AG04449 (cell line): ENCODE measurements at places on chromosomes 5 and 9.

- no peak for DNase-seq
Observed at GRCh38 chr9:18605766-18606180, 131.8 kb downstream of the ADAMTSL1 start.

- no peak for DNase-seq
Observed at GRCh38 chr9:84294241-84294950, 46.2 kb downstream of the SLC28A3 start.

GRCh38 chr5:109939116-109939682 is 249.5 kb downstream of the MAN2A1 start:
- no peak for DNase-seq

DNA sequence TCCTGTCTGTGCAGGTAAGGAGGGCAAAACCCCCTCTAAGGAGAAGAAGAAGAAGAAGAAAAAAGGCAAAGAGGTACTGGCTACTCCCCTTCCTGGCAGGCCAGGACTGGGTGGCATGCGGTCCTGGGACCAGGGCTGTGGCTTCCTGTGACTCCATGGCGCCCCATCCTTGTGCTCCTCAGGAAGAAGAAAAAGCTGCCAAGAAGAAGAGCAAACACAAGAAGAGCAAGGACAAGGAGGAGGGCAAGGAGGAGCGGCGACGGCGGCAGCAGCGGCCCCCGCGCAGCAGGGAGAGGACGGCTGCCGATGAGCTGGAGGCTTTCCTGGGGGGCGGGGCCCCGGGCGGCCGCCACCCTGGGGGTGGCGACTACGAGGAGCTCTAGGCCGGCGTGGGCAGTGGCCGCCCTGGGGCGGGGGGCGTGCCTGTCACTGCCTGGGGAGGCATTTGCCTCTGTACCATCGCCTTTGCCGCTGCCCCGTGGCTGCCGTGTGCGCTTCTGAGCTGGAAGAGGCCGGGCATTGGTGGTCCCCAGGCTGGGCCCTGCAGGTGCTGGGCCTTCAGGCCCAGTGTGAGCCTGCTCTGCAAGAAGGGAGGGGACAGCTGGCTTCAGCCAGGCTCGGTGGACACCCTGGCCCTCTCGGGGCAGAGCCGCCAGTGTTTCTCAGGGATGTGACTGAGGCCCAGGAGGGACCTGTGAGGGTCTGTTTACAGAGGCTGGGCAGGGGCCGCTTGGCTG is 2.0 kb upstream of the AJM1 start:
- DNase-seq, result no peak

DNA sequence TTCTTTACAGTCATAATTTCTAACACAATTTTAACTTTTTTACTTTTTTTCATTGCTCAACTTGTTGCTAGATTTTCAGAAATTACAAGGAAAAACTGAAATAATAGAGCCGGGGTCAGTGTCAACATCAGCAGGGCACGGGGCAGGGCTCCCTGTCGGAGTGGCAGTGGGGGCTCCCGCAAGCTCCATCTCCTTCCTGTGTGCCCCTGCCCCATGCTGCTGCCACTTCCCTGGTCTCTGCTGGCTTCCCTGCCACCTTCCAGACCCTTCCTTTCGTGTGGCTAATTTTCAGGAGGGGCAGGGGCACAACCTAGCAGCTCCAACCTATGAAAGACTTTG is 1.0 kb upstream of the EXOC3 start:
- no peak for DNase-seq

- DNase-seq, result no peak
Observed at GRCh38 chr5:158301186-158301585, 442.2 kb upstream of the CLINT1 start.

DNA sequence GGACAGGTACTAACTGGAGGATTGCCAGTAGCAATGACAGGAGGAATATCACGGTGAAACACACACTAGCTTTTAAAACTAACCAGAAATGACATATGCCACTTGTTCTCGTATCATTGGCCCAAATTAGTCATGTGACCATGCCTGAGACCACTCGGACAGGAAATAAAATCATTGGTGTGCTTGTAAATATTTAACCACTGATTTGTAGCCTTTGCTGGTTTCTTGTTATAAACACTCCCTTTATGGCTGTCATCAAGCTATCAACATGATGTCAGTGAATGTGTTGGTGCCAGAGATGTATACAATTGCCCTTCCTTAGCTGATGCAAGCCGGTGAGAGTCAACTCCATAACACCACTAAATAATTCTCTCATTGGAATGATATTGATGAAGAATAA is 123.7 kb upstream of the ANKH start:
- DNase-seq, result no peak

DNA sequence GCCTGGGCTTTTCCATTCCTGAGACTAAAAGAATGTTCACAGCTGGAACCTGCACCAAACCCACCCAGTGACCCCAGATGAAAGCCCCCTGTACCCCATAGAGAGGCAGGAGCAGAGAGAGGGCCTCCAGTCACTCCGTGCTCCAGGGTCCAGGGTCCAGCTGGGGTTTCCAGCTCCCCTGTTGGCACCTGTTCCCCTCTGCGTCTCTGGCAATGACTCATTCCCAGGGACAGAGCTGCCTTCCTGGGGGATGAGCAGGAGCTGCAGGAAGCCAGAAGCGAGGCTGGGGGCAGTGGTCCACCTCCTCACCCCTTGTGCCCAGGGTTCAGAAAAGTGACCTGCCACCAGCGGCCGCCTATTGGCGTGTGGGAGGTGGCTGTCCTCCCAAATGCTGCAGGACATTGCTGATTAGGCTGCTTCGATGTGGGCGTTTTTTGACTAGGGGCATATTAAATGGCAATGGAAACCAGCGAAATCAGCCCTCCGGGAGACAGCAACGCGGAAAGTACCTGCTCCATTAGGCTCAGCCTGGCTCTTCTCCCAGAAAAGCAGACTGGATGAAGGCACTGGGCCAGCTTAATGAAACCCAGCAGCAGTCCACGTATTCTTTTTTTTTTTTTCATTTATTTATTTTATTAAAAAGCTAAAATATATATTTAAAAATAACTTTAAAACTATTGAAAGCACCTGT is 97.4 kb downstream of the DAP start:
- no peak for DNase-seq

DNA sequence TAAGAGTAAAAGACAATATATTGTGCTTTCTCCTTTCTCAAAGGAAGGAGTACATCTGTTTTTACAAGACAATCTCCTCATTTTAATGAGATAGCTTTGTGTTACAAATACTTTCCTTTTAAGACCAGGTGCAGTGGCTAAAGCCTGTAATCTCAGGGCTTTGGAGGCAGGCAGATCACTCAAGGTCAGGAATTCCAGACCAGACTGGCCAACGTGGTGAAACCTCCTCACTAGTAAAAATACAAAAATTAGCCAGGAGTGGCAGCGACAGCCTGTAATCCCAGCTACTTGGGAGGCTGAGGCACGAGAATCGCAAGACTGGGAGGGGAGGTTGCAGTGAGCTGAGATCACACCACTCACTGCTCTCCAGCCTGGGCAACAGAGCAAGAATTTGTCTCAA is 11.8 kb downstream of the TMEM161B start:
- DNase-seq, result no peak

- DNase-seq, result no peak
Observed at GRCh38 chr5:82622711-82623514, 344.8 kb upstream of the RPS23 start.

- DNase-seq, result no peak
Observed at GRCh38 chr5:175813943-175814630, 57.3 kb upstream of the CPLX2 start.
